ENCODE measurements at places on chromosomes 7 and 10.
A peak's percentile ranks its signal among the peaks of the same experiment; 100 is the strongest.

GRCh38 chr7:64651632-64652165, 14.2 kb upstream of the ZNF107 start:
- DNase-seq = no peak

DNA sequence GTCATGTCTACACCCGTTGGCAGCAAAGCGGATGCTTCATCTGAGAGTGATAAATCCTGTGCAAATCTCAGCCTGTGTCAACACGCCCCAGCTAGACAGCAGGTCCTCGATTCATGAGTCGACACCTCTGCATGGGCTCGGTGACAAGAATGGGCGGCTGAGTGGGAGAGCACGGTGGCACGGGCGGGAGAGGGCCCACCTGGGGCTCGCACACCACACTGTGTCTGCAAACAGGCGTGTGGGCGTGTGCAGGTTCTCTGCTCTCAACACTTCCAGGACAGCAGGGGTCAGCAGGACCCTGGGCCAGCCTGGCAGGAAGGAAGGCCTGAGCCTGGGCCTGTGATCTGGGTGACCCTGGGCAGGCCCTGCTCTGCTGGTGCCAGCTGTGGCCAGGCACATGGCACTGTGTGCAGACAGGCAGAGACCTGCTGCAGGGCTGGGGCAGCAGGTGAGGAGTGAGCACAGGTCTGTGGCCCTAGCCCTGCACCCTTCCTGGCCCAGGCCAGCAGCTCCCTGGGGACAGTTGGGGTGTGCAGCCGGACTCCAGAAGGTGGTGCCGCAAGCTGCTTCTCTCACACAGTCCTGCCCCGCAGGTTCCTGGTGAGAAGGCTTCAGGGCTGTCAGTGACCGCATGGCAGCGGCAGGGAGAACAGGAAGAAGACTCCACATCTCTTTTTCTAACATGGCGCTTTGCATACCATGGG, 216.4 kb downstream of the ELFN1 start:
- DNase-seq = no peak

- peak; percentile 86 for DNase-seq
Measured at GRCh38 chr7:45136106-45137060, 21.2 kb upstream of the RAMP3 start.

- no peak for DNase-seq
Measured at GRCh38 chr7:141427134-141427533, 124.1 kb upstream of the AGK start.

DNA sequence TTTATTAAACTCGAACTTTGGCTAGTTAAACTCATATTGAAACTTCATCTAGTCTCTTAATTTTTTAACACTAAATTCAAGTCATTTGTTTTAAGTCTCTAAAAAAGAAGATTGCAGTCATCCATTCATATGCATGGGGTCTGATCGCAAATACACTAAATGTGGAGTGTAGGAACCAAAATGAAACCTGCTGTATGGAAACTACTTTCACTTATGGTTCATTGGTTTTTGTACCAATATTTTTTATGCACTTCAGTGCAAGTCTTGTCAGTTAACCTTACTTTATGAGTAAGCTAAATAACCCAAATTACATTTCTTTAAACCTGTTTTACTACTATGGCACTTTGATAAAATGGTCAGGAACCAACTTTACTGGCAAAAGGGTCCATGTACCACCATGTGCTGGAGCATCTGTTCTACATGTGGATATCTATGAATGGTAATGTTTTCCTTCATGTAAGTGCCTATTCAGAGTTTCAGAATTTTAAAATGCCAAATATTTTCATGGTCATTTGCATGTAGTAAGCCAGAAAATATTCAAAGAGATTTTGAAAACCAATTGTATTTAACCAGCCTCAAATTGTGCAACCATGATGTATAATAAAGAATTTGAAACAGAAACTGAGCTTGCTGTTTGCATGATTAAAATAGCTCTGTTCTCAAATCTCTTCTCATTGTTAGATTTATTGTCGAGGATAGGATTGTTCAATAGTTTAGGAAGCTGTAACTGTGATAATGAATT, 7.6 kb upstream of the SUPV3L1 start:
- DNase-seq = no peak

GRCh38 chr7:142880876-142881505, 4.6 kb downstream of the TRPV6 start:
- DNase-seq = no peak

GRCh38 chr7:139094030-139094429, 15.5 kb downstream of the ZC3HAV1 start:
- no peak for DNase-seq

- no peak for DNase-seq
Measured at GRCh38 chr10:11414314-11415038, 197.0 kb downstream of the USP6NL start.

DNA sequence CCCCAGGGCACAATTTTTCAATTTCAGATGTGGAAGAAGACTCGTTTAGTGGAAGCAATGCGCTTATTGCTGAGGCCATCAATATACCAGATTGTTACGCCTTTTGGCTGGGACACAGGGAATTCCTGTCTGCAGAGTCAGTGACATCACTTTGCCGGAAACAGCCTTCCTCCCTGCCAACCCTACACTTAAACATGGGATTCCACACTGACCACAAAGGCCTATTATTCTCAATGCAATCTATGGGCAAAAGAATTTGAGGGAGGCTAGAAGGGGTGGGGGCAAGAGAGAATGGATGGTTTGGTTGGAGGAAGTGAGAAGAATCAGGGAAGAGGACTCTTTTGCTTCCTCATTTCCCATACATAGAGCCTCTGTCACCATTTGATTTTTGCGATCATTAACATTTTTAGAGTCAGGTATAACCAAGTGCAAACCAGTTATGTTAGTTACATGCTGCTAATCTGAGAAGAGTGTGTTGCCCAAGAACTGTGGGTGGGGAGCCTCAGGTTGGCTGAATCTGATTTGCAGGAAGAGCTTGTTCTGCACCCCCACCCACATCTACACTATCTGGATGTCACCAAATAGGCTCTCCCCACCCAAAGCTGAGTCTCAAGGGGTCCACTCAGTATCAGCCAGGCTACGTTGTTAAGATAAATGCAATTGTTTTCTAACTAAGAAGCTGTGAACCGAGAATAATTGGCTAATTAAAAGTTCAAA, 58.2 kb downstream of the ENTPD1 start:
- no peak for DNase-seq

- no peak for DNase-seq
Measured at GRCh38 chr7:76011442-76011861, 17.1 kb upstream of the TMEM120A start.

DNA sequence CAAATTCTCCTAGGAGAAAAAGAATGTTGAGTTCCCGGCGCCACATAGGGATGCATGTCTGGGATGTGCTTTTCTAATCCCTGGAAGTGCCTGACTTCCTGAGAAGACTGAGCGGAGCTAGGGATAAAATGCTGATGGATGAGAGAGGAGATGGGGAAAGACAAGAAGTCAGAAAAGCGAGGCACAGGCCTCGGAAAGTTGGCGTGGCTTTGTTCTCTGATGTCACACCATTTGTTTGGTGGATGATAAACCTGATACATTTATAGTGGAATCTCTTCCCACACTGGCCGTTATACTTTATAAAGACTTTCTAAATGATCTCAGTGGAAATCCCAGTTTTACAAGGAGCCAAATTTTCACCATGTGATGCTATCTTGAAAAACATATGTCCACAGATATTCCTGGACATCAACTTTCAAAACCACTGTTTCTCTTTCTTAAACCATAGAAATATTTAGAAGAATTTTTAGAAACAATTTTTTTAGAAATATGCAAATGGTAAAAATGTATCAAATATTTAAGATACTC, 188.8 kb upstream of the SVIL start:
- DNase-seq = no peak
